ENCODE measurements at places on chromosomes 7 and 10. TPM values are rescaled to one million over a fixed set of nuclear protein-coding genes. Genes with fewer than 3 reads are reported as not detected.

Gene GIMAP1
- total RNA-seq, result 3.1 TPM

Gene SLC13A1
- not detected for total RNA-seq

Gene CDC14C
- 0.04 TPM for total RNA-seq

Gene LRRN3
- total RNA-seq, result 10.1 TPM

- H3K36me3 ChIP-seq, result peaks cover 4% of the 10 kb centered on the region
- no peak overlapping the region for H3K27ac ChIP-seq
- peaks cover 10% of the 10 kb centered on the region for H3K4me1 ChIP-seq
- no peaks in the 10 kb centered on the region for H3K27me3 ChIP-seq
- no peak for DNase-seq
Observed at GRCh38 chr7:158809596-158809995, 19.7 kb downstream of the ESYT2 start.

- DNase-seq, result no peak
- no peaks in the 10 kb centered on the region for H3K36me3 ChIP-seq
- H3K4me1 ChIP-seq, result peaks cover 17% of the 10 kb centered on the region
- no peak overlapping the region for H3K27ac ChIP-seq
Observed at GRCh38 chr10:132306864-132307751, 642 bp downstream of the STK32C start.

- H3K4me1 ChIP-seq, result peaks cover 75% of the 10 kb centered on the region
- no peak for DNase-seq
- H3K4me3 ChIP-seq, result no peak overlapping the region
- peaks cover 7% of the 10 kb centered on the region for H3K36me3 ChIP-seq
- no peak overlapping the region for H3K27ac ChIP-seq
Observed at GRCh38 chr10:71970331-71970730, 6.1 kb downstream of the CHST3 start.
